ENCODE measurements at places on chromosomes 11 and 22. TPM values are rescaled to one million over a fixed set of nuclear protein-coding genes. Genes with fewer than 3 reads are reported as not detected.

TEX12 gene
- total RNA-seq: not detected

SEC14L6 gene
- total RNA-seq: not detected

FAT3 gene
- not detected for total RNA-seq

DEFB131B gene
- not detected for total RNA-seq

YPEL4 gene
- not detected for total RNA-seq

PIH1D2 gene
- 0.22 TPM for total RNA-seq

CCDC87 gene
- total RNA-seq: 0.22 TPM

DNA sequence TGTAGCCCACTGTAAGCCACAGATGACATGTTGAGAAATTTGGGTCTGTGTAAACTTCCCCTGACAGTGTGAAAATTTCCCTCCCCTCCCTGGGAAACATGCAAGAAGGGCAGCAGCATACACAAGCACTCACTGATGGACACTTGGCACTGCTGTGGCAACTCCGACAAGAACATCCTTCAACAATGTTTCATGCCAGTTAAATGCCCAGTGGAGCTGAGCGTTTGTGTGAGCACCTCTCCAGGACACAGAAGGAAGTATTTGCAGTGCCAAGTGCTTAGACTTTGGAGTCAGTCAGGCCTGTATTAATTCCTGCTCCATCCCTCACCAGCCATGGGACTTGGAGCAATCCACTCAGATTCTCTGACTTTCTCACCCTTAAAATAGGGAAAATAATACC lies 17.7 kb downstream of the C11orf87 start:
- DNase-seq: no peak

DNA sequence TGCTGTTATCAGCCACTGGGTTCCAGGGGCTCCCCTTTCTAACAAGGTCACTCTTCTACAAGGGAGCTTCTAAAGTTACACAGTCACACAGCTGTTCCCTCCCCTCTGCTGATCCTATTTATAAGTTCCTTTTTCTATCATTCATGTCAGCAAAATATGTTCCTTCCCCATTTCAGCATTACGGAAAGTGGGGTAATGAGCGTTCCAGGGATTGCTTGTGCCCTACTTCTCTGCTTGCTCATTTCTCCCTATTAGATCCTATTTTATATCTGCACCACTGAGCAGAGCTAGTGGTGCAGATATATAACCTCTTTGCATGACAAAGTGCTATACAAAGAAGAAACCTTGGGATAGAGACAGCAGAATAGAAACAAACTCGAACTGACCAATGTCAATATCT lies 22.7 kb upstream of the PLEKHB1 start:
- DNase-seq: no peak

DNA sequence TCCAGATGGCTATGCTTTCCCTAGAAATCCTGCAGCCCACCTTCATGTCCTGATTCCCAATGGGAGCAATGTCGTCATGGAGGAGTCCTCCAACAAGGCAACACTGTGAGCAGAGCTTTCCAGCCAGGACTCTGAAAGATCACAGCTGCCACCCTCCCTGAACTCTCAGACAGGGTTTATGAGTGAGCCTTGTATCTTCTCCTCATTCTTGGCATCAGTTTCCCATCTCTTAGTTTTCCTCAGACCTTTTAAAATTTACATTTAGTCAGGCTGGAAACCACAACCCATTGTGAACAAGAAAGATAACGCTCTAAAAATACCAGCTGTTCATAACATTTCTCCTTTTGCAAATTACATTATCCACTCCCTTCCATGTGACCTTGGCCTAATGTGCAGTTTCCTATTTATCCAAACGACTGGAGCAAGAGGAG lies 15.6 kb upstream of the LYVE1 start:
- no peak for DNase-seq

DNA sequence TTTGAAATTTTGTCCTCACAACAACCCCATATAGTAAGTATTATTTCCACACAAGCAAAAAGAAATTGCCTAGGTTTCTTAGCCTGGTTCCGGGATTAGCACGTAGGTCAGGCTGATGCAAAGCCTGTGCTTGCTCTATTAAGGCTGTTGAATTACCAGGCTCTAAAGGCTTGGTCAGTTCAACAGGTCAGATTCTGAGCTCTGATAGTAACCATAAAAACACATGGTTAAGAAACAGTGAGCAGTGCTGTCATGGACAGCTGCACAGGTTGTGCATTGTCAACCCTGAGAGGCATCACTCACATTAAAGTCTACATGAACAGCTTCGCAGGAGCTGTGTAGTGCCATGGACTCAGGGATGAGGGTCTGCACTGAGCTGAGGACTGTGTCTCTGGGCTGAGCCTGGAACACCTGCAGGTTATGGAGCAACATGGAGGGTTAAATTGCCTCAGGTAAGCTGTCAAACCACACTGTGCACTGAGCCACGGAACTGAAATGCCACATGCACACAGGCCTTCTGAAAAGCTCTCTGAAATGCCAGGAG lies 98.0 kb downstream of the PIWIL4 start:
- no peak for DNase-seq

DNA sequence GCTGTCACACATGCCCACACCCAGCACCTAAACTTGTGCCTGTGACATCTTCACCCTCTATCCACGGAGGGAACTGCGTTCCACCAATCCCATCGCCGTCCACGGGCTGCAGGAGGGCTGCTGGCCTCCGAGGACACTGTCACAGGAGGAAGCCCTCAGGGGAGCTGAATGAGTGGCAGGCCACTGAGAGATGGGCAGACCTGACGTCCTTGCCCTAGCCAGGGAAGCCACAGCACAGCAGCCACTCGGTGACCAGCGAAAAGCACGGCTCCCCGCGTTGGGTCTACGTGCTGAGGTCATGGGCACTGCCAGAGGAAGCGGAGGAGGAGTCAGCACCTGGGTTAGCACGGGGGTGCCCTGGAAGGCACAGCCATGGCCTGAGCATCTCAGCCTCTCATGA lies 50.5 kb downstream of the IGSF9B start:
- peak; percentile 11 for DNase-seq

DNA sequence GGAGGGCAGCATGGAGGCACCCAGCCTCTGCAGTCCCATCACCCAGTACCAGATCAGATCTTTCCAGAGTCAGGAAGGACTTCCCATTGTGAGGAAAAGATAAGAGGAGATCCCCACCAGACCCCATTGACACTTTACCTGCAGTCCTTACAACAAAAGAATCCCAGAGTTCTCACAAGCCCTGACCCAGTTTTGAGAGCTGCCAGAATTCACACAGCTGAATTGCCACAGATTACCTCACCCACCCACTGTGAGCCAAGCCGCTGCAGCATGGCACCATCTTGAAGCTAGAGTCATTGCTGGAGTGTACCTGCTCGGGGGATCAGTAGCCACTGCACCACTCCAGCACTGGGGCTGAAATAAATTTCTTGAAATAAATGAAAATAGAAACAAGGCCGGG lies 91.8 kb upstream of the UBASH3B start:
- no peak for DNase-seq

DNA sequence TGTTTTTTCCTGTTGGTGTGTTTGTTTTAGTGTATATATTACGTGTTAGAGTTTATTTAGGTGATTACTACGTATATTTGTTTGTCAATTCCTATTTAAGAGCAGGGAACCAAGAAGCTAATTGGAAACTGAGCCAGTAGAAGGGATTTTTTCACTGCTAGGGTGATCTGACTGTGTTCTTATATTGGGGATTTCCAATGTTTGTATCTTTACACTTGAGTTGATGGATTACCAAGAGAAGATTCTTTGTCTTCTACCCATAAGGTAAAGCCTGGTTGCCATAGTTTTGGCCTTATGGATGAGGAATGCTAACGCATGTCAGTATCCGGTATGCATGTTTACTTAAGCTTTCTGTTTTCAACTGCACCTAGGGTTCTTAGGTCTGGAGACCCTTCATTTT lies 35.6 kb downstream of the SIK2 start:
- no peak for DNase-seq

- no peak for DNase-seq
These were observed 21.6 kb downstream of the RTN4R start for GRCh38 chr22:20246368-20247009.

DNA sequence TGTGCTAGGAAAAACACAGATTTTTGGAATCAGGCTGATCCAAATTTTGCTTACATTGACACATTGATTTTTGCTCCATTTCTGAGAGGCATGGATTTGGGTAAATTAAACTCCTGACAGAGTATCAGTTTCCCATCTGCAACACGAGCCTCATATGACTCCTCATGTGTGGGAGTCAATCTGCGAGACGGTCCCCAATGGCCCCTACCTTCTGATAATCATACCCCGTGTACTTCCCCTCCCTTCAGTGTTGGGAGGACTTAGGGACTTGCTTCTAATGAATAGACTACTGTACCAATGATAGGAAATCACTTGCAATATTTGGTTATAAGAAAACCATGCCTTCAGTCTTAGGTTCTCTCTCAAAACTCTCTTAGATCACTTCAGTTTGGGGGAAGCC lies 302.7 kb downstream of the ETS1 start:
- DNase-seq: no peak

GRCh38 chr11:61536676-61537270 lies 28.2 kb downstream of the LRRC10B start:
- no peak for DNase-seq

DNA sequence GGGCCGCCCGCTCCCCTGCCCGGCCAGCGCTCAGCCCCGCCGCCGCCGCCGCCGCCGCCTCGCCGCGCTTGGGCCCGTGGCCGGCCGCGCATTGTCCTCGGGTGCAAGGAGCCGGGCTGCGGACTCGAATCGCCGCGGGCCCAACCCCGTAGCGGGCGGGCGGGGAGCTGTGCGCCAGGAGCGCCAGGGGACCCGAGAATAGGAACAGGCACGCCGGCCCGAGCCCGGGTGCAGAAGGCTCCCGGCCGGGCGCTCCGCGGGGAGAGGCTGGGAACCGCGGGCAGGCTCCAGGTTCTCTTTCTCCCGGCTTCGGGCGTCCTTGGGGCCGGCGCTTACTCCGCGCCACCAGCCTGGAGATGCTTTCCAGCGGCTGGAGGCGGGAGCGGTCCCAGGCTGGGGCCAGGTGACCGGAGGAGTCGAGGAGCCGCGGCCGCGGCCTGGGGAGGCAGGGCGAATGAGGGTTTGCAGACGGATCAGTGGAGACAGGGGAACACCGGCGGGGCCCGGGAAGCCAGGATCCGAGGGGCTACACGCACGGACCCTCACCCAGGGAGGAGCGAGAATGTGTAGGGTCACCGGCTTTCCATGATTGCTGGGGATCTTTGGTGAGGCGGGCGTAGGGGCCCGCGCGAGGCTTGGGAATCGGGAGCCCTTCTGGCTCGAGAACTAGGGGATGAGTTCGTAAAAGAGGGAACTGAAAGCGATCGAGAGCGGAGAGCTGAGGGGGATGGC lies 726 bp downstream of the PKNOX2 start:
- peak; percentile 29 for DNase-seq

GRCh38 chr11:33616552-33616951 lies 84.1 kb downstream of the C11orf91 start:
- no peak for DNase-seq

- no peak for DNase-seq
These were observed 204.9 kb downstream of the CSNK2A3 start for GRCh38 chr11:11148104-11148509.

DNA sequence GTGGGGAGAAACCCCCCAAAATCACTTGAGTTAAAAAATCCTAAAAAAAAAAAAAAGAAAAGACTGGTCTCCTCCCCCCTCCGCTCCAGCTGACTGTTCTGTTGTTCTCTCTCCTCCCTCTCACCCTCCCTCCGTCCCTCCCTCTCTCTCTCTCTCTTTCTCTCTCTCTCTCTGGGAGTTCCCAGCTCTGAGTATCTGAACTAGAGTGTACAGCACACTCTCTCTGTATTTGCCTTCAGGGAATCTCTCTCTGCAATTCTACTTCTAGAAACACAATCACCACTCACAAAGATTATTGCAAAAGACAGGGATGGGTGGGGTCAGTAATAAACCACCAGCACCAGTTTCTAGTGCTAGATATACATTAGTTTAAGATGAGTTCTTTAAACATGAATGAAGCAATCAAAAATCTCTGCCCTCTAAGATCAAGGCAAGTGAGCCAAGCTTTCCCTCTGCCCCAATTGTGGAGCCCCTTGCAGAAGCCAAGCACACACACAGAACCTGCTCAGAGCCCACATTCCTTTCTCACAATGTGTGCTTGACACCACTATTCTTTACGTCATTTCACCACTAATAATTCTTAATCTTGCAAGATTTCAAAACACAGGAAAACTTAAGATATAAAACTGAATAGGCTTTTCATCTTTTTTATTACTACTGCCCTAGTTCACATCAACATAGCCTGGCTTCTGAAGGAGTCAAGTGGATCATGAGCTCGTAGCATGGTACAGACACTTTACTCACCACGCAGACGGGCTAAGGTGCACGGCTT lies 133.5 kb downstream of the RBFOX2 start:
- no peak for DNase-seq

- no peak for DNase-seq
These were observed 2.6 kb upstream of the UCP3 start for GRCh38 chr11:74011360-74012073.

DNA sequence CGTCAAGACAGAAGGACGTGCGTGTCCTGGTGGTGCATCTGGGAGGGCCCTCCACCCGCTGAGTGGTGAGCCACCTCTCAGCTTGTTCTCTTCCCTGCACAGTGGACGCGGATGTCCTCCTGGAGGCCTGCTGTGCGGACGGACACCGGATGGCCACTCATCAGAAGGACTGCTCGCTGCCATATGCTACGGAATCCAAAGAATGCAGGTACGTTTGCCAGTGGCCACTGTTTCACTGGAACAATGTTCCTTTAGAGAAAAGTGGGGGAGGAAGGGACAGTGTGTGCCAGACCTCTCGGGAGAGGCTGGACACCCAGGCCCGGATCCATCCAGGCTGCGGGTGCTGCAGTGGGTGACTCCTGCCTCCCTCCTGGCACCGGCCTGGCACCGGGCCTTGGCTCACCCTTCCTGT lies 15.9 kb downstream of the FBLN1 start:
- DNase-seq: no peak

- no peak for DNase-seq
These were observed 157.9 kb downstream of the SHANK2 start for GRCh38 chr11:71094296-71095077.

DNA sequence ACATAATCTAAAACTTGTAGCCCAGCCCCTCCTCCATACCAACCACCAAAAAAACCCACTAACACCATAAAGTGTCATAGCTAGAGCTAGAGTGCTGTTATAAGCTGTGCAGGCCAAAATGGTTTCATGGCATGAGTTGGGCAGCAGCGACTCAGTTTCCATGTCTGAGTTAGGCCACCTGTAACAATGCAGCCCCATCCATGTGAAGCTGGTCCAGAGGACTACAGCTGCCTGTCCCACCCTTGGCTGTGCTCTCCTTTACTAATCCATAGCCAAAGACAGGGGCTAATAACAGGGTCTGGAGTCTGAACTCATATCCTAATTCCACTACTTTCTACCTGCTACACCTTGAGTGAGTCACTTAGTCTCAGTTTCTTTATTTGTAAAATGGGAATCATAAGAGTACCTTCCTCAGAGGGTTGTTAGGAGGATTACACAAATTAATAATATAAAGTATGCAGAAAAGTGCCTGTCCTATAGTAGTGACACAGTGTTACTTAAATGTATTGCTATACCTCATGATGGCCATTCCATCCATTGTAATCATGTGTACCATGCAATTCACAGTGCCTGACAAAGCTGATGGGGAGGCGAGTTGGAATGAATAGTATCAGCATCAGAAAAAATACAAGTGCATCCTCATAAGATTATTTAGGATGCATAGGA lies 20.6 kb downstream of the KCNQ1OT1 start:
- DNase-seq: no peak

- DNase-seq: no peak
These were observed 33.6 kb downstream of the LRRC32 start for GRCh38 chr11:76636826-76637460.

- DNase-seq: no peak
These were observed 35.6 kb upstream of the CDON start for GRCh38 chr11:126098204-126098769.

GRCh38 chr22:36713436-36713835 lies 9.9 kb upstream of the CACNG2 start:
- no peak for DNase-seq

All from activated B cell treated with CpG ODN at 0.5 μM for 24 hours (primary cell).